ENCODE measurements at places on chromosomes 7 and 10.

DNA sequence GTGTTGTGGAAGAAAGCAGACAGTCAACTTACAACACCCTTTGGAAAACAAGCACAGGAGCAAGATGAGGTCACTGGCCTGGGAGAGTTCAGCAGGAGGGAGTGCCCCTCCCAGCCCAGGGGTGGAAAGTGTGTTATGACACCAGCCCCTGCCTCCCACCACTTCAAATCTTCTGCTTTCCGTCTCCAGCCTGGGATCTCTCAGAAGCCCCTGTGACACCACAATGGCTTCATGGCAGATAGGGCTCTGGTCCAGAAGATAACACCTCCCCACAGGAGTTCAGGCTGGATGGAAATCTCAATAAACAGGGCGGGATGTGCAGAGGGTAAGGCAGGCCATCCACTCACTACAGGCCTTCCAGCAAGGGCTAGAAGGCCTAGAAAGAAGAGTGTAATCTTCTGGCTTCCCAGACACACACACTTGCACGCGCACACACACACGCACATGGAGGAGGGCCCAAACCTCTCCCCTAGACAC lies 48.7 kb upstream of the ZMIZ1 start:
- DNase-seq: no peak

- no peak for DNase-seq
Observed at GRCh38 chr7:22292531-22292930, 64.4 kb downstream of the RAPGEF5 start.

DNA sequence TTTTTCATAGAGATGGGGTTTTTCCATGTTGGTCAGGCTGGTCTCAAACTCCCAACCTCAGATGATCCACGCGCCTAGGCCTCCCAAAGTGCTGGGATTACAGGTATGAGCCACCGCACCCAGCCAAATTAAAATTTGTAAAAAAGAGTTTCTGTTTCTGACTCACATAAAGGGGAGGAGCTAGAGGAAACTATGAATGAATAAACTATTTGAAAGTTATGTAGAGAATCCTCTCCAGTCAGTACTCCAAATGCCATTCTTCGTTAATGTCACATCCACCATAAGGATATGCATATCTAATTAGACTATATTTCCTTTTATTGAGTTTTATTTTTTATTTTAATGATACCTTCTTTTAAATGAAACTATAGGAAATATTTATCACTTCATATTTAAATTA lies 52.6 kb downstream of the MBL2 start:
- no peak for DNase-seq

DNA sequence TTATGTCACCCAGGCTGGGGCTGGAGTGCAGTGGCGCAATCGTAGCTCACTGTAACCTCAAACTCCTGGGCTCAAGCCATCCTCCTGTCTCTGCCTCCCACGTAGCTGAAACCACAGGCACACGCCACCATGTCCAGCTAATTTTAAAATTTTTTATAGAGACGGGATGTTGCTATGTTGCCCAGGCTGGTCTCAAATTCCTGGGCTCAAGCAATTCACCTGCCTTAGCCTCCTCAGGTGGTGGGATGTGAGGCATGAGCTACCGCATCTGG lies 123.2 kb upstream of the PARD3 start:
- DNase-seq: no peak

DNA sequence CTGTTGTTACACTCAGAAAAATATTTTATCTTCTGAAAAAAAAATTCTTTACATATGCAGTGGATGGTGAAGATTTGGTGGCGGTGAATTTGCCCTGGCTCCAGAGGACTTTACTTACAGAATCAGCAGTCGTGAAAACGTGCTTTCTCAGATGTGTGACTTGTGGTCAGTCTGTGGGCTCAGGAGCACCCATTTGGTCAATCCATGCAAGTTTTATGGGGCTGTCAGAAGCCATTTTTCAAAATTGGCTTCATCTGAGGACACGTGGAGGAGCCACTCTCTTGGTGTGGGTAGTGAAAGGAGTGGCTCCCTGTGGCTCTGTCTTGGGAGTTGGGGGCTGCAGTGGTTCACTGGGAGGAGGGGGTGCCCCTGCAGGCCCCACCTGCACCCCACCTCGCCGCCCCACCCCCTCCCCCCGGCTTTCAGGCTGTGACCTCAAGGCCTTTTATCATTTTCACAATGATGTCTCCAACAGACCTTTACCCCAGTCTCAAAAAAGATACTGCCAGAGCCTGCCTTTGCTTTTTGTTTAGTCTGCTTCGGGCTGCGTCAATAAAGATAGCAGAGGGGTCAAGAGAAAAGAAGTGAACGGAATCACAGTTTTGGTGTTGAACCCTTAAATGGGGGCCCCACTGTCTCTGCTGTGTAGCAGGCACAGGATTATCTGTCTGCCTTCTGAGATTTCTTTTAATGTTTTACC lies 137.4 kb downstream of the MGMT start:
- no peak for DNase-seq

- no peak for DNase-seq
Observed at GRCh38 chr7:95758187-95758586, 14.2 kb upstream of the DYNC1I1 start.

DNA sequence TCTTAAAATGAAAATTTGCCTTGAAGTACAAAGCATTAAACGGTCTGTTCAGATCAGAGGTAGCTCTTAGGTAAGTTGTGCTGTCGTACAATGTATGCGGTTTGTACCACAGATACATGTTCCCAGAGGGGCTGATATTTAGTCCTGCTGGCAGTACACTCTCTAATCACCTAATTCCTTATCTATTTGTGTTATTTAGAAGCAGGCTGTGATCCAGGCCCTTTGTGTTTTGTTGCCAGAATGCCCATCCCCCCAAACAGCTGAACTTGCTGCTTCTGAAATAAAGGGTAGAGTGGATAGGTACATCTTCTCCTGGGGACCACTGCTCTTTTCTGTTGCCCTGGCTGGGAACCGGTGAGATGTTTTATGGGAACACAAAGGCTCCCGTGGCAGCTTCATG lies 84.5 kb downstream of the SND1 start:
- no peak for DNase-seq

GRCh38 chr10:49304137-49304536 lies 5.2 kb downstream of the C10orf71 start:
- no peak for DNase-seq

DNA sequence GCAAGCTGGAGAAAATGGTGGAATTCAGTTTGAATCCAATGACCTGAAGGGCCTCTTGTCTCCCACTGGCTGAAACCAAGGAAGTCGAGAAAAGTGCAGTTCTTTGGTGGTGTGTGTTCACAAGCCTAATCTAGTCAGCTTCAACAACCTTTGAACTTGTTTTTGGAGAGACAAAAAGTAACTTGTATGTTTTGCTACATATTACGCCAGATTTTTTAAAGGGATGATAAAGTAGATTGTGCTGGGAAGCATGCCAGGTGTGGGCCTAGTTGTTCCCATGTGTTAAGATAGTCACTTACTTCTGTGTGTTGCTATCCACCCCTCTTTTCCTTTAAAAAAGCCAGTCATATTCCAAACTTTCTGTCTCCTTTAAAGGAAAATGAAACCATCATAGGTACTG lies 79.7 kb upstream of the FAM3C start:
- no peak for DNase-seq

GRCh38 chr10:111873041-111873440 lies 310.5 kb downstream of the GPAM start:
- DNase-seq: no peak

GRCh38 chr10:70481831-70482530 lies 3.4 kb downstream of the PALD1 start:
- DNase-seq: no peak

GRCh38 chr7:27419581-27420177 lies 177.1 kb downstream of the EVX1 start:
- DNase-seq: no peak

GRCh38 chr10:123556049-123556448 lies 110.1 kb upstream of the GPR26 start:
- DNase-seq: no peak

DNA sequence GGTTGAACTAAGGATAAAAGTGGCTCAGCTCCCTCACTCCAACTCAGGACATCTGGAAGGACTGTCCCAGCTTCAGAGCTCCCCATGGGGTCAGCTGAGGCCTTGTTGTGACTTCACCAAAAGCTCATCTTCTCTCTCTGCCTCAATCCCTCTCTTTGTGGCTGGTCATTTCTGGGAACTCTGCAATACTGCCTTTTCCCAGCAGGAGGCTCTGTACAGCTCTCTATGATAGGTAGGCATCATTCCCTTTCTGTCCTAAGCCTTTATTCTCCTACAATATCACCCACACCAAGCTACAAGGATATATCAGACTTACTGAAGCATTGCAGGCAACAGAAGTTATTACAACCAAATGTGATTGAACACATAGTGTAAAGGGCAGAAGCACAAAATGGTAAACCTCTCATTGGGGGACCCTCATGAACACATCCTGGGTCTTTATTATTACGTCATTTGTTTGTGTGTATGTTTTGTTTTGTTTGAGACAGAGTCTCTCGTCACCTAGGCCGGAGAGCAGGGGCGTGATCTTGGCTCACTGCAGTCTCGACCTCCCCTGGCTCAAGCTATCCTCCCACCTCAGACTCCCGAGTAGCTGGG lies 36.7 kb upstream of the PRPS1L1 start:
- DNase-seq: no peak

GRCh38 chr10:102596506-102596971 lies 47.7 kb upstream of the TRIM8 start:
- DNase-seq: no peak

DNA sequence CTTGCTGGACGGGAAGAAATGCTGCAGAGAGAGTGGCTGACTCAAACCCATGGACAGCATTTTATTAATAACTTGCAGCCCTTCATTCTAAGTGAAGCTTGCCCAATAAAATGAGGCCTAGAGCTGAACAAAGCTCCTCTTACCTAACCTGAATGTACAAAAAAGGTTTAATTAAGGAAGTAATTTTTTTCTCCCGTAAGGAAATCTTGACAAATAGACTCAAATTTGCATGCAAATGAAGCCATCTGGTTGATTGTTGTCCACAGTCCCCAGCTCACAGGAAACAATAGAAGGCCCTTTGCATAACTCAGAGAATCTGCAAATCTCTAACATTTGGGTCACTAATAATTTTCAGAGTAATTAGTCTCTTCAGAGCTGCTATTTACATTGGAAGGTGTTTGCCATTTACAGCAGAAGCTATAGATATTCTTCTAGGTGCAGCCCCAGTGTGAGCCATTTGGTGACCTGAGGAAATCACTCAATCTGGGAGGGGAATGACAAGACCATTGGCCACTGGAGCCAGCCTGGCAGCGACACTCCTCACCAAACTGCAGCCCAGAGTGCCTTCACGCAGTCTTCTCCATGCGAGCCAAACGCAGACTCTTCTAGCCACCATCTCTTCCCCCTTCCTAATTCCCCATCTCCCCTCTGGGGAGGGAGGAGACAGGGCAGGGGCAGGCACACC lies 483.0 kb upstream of the C7orf33 start:
- DNase-seq: no peak

- no peak for DNase-seq
Observed at GRCh38 chr10:30853066-30853465, 178.6 kb downstream of the ZNF438 start.

GRCh38 chr10:9294132-9294663 lies 1239.7 kb downstream of the GATA3 start:
- no peak for DNase-seq

- no peak for DNase-seq
Observed at GRCh38 chr7:7816084-7816483, 97.7 kb upstream of the RPA3 start.

GRCh38 chr7:30630986-30631385 lies 36.3 kb downstream of the GARS1 start:
- no peak for DNase-seq

- no peak for DNase-seq
Observed at GRCh38 chr7:74143383-74143782, 30.8 kb upstream of the EIF4H start.

DNA sequence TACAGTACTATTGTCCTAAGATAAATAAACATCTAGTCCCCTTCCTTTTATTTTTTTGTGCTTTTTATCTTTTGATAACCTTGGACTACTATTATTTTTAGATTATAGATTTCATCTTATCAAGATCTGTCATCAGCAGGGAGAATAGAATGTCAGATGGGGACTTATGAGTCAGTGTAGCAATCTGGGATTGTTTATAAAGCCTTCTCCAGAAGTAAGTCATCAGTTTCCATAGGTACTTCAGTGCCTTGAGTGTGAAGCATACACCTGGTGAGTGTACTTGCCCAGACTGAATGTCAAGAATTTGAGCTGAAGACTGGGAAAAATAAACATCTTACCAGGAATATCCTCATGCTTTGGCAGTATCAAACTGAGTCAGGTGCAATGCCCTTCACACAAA lies 2.1 kb downstream of the CASD1 start:
- no peak for DNase-seq

GRCh38 chr10:123309731-123310130 lies 155.5 kb downstream of the BUB3 start:
- no peak for DNase-seq

GRCh38 chr7:72268796-72269195 lies 143.3 kb downstream of the CALN1 start:
- no peak for DNase-seq

DNA sequence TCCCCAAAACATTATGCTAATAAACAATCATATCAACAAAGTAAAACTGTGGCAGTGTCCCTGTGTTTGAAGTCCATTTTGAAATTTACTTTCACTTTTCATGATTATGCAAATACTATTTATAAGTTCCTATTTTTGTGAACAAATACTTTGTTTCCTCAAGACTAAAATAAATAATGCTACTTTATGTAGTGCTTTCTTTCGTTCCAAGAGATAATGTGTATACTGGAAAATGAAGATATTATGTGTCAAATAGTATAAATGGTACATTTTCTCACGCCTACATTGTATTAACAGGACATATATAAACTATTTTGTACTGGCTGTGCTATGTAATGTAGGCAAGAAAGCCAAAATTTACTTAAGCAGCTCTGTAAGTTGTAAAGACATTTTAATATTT lies 136.3 kb downstream of the MALRD1 start:
- no peak for DNase-seq

GRCh38 chr10:126561921-126562680 lies 108.4 kb downstream of the C10orf90 start:
- DNase-seq: no peak

DNA sequence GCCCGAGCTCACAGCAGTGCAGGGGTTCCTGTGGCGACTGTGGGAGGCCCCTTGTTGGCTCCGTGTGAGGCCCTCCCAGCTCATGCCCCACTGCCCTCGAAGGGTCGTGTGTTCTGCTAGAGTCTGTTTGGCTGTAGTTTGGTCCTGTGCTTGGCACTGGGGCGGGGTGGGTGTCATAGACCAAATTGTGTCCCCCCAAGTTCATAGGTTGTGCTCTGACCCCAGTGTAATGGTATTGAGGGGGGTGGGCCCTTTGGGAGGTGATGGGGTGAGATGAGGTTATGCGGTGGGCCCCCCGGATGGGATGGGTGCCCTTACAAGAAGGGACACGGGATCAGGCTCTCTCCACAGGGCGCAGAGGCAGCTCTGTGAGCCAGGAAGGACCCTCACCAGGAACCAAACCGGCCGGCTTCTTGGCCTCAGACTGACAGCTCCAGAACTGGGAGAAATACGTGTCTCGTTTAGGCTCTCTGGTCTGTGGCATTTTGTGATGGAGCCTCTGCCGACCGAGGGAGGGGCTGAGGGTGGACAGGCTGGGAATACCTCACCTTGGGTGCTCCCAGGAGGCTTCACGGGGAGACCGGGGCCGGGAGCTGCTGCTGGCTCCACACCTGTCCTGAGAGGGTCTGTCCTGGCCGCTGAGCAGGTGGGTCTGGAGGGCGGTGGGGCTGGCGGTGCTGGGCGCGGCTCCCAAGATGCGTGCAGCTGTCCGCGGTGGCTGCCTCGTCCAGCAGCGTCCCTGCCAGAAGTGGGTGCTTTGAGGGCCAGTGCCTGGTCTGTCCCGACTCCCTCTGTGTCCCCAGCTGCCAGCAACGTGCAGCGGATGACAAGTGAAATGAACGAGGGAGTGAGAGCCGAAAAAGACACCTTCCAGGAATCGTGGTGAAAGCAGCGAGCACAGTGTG lies 89.4 kb downstream of the INPP5A start:
- no peak for DNase-seq

All from osteocyte (in vitro differentiated cells).